ENCODE measurements at places on chromosomes 6 and 20. TPM values are rescaled to one million over a fixed set of nuclear protein-coding genes. Genes with fewer than 3 reads are reported as not detected.

Gene TBXT
- not detected for total RNA-seq

Gene TAAR2
- total RNA-seq: not detected

Gene SPINT4
- total RNA-seq: not detected

Gene NECAB3
- 24.0 TPM for total RNA-seq

Gene FRK
- total RNA-seq: 16.0 TPM

Gene CYP39A1
- total RNA-seq: 0.68 TPM

Gene FAM162B
- 2.3 TPM for total RNA-seq

- DNase-seq: no peak
These were observed 25.0 kb downstream of the HEBP2 start for GRCh38 chr6:138428944-138429598.

DNA sequence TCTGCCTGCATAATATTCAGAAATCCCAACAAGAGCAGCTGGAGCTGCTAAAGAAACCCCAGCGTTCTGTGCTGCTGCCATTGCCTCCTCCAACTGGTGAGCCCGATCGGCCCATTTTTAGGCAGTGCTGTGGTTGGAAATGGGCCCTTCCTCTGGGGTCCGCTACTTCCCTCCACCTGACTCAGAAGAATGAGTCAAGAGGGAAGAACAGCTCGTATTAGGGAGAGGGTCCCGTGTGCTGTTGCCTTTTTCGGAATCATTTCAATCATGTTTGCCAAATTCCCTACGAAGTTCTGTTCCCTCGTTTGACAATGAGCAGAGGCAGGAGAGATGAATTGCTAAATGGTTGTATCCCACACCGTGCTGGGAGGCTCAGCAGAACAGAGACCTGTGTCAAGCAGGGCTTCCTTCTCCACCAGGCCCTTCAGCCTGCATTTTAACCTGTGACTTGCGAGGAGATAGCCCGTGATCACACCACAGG is 38.4 kb downstream of the THBS2 start:
- no peak for DNase-seq

GRCh38 chr6:26576929-26577719 is 19.6 kb upstream of the ABT1 start:
- no peak for DNase-seq

DNA sequence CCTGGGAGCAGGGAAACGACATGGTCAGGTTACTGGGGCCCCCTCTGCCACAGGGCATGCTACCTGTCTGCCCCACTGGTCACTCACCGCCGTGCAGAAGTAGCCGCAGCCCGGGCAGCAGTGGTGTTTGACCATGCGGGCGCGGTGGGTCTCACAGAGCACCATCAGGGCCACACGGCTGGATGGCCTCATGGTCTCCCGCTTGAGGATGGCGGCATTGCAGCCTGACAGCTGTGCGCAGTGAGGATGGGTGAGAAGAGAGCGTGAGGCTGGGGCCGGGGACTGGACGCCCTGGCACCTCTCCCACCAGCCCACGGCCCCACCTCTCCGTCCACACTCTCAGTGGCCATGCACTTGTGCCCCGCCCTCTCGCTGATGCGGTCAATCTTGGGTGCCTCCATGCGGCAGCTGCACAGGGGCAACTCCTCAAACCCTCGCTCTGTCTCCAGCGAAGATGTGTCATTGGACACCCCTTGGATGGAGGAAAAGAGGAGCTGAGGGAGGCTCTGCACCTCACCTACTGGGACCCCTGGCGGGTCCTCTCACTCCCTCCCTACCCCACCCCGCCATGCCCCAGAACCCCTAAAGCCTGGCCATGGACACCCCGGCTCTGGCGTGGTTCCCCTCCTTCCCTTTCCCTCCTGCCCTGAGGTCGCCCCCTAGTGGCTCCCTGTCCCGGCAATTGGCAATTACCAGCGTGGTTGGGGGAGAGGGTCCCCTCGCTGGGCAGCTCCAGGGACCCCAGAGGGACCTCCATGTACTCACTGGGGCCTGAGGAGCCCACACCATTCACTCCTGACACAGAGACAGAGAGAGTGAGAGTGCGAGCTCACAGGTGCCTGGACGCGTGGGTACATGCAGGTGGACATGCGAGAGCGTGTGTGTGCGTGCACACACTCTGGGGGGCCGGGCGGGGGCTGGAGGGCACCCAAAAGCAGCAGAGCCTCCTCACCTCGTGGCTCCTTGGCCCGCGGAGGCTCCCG is 8.9 kb downstream of the EHMT2 start:
- DNase-seq: no peak

- DNase-seq: no peak
These were observed 53.7 kb downstream of the KLHL31 start for GRCh38 chr6:53611889-53612288.

DNA sequence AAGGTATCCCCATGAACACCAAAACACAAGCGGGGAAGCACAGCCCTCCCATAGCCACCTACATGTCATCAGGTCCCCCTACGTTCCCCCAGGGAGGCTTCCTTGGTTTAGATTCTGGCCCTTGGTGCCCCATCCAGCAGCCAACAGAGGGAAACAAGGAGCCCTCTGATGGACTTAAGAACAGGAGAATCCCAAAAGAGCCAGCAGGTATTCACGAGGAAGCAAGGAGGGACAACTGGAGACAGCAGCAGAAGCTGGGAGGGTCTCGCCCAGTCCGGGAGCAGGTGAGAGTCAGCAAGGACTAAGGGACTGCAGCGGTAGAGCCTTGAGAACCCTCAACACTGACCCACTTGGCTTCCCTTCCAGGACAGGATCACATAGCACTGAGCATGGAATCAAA is 58.4 kb upstream of the TOP1 start:
- DNase-seq: no peak

- DNase-seq: no peak
These were observed 648.0 kb upstream of the GJE1 start for GRCh38 chr6:141484711-141485110.

- DNase-seq: no peak
These were observed 25.1 kb upstream of the CDH22 start for GRCh38 chr20:46333161-46333991.

- no peak for DNase-seq
These were observed 10.7 kb upstream of the HDDC2 start for GRCh38 chr6:125312478-125312877.

- DNase-seq: no peak
These were observed 1065.7 kb upstream of the MANEA start for GRCh38 chr6:94511502-94512088.

DNA sequence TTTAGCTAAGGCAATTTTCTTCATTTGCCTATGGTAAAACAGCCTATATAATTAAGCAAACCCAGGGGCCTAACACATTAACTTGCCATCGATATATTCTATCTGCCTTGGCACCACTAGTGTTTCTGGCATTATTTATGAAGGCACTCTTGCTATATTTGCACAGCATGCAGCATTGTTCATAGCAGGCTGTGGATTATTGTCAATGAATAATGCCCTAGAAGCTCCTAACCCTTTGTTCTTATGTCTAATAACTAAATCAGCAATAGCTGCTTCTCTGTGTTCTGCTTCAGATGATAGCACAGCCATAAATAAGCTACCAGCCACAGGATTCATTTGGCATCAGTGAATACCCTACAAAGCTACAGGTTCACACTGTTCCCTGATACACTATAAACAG is 254.8 kb upstream of the STXBP5 start:
- DNase-seq: no peak
